ENCODE measurements at places on chromosomes 4 and X.

GRCh38 chr4:85029453-85029852 is 63.0 kb upstream of the WDFY3 start:
- DNase-seq: no peak

GRCh38 chr4:7864685-7865084 is 75.0 kb downstream of the AFAP1 start:
- DNase-seq: no peak

GRCh38 chr4:86895692-86896488 is 3.7 kb upstream of the C4orf36 start:
- DNase-seq: peak; percentile 63

DNA sequence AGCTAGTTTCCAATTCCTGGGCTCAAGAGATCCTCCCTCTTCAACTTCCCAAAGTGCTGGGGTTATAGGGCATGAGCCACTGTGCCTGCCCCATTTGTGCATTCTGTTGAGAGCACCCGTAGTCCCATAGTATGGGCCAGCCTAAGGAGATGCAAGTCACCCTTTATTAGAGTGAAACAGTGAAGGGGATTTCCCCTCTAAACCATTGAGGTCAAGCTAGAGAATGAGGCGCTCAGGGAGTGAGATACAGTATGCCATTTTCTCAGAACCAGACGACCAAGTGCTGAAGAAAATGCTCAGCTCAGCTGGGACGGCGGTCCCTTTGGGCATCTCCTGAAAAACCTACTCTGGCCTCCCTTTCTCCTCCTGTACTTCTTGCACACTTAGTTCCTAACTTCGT is 18.7 kb downstream of the RNF4 start:
- DNase-seq: no peak

DNA sequence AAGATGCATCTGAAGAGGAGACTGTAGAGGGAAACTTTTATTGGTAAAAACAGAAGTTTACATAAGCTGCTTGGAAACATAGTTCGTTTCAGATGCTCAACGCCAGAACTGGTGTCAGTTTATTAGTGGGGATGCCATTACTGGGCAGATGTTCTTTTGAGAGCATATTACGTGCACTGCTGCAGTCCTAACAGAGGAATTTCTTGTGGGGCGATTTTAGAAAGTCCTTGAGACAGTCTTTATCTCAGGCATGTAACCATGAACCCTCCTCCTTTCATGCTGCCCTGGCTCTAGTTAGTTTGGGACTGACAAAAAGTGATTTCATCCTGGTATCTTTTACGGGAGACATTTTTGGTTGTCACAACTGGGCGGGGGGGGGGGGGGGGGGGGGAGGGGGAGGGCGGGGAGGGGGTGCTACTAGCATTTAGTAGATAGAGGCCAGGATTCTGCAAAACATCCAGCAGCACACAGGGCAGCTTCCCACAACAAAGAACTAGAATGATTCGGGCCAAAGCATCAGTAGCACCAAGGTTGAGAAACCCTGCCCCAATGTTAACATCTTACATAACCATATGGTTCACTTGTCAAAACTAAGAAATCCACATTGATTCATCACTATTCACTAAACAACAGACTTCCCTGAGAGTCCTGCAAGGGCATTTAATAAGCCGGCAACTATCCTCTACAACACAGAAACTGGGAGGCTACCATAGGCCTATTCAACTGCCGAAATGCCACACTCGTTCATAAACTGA is 118.6 kb upstream of the FTHL17 start:
- DNase-seq: no peak

GRCh38 chrX:40058719-40059118 is 39.0 kb downstream of the BCOR start:
- DNase-seq: no peak

DNA sequence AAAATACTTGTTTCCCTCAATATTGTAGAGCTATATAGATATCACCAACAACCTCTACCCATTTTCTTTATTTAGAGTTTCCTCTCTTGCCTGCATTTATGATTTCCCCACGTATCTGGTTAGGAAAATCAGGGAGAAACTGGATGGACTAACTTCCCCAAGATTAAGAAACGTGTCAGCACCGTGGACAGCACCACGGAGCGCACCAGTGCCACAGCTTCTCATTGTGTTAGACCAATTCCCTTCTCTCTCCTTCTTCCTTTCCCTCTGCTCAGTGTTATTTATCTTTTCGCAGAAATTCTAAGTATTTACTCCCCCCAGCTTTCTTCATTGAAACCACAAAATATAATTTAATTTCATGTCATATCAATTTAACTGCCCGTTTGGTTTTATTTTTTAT is 568.6 kb upstream of the BOD1L1 start:
- DNase-seq: peak; percentile 67

- no peak for DNase-seq
These were observed 204.1 kb downstream of the MAPK10 start for GRCh38 chr4:86155766-86156165.

GRCh38 chrX:125219852-125220251 is 99.8 kb upstream of the TEX13C start:
- no peak for DNase-seq

DNA sequence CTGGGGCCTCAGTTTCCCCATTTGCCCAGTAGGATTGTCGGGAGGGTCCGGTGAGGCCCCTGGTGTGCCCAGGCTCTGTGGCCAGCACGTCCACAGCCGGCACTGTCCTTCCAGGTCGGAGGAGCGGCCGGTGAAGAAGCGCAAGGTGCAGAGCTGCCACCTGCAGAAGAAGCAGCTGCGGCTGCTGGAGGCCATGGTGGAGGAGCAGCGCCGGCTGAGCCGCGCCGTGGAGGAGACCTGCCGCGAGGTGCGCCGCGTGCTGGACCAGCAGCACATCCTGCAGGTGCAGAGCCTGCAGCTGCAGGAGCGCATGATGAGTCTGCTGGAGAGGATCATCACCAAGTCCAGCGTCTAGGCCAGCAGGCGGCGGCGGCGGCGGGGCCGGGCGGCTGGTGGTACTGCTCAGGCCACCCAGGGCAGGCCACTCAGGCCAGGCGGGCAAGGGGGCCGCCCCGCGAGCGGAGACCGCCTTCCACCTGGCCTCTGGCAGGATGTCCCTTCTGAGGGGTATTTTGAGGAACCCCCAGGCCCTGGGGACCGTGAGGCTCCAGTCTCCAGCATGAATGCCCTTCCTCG is 6.7 kb downstream of the MSANTD1 start:
- DNase-seq: no peak

DNA sequence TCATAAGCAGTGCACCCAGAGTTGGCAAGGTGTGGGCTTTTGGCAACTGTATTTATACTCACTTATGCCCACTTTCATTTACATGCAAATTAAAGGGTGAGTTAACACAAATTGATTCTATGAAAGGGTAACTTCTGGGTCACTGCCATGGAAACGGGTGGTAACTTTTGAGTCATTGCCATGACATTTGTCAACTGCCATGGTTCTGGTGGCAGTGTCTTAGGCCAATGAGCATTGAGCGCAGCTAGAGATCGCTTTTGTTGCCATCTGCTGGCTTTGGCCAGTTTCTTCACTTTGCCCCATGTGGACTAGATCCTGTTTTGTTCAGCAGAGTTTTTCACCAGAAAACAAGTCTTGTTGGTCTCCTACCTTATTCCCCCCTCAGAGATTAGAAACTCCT is 170.8 kb upstream of the NUDT6 start:
- DNase-seq: no peak

- no peak for DNase-seq
These were observed 38.9 kb upstream of the CFAP47 start for GRCh38 chrX:35880601-35881000.

- no peak for DNase-seq
These were observed 263.4 kb upstream of the NDST4 start for GRCh38 chr4:115376866-115377265.

DNA sequence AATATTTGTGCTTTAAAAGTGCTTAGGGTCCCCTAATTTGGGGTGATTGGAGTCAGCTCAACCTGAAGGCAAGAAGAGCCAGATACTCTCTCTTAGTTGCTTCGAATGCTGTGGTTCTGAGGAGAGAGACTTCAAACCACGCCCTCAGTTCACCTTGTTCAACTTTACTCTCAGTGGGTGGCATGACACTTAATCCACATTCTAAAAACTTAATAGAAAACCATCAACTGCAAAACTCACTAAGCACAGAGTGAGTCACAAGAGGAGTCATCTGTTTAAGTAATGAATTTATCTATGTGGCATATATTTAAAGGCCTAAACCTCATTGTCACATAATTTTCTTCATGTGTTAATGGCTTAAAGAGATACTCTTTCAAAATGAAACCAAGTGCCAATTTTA is 99.5 kb upstream of the SLC4A4 start:
- DNase-seq: no peak

DNA sequence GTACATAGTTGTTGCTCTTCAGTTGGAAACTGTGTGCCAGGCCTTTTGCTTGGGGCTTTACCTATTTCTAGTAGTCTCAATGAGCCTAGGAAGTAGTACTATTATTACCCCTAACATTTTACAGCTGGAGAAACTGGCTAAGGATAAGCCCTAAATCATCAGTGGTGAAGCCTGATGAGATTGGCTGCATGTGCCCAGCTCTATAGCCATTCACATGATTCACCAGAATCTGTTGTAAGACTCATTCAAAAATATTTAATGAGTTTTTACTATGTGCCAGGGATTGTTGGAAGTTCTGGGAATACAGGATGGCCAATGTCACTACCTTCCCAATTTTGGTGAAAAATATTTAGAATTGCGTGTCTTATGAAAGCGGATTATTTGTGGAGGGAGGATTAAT is 2.8 kb downstream of the KIT start:
- DNase-seq: no peak

DNA sequence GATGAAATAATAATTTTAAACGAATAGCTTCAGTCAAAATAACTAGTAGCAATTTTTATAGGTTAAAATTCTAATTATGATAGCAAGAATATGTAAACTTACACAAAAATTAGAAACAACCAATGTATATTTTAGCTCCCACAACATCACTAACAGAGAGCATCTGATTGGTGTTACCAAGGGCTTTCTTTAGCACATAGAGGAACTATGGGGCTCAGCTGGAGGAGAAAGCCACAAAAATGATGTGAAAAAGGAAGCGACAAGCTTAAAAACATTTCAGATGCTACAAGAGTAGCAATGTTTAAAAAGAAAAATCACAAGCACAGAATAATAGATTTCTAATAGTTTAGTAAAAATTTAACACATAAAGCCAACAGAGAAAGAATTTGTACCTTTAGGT is 56.3 kb downstream of the ATP8A1 start:
- DNase-seq: no peak

DNA sequence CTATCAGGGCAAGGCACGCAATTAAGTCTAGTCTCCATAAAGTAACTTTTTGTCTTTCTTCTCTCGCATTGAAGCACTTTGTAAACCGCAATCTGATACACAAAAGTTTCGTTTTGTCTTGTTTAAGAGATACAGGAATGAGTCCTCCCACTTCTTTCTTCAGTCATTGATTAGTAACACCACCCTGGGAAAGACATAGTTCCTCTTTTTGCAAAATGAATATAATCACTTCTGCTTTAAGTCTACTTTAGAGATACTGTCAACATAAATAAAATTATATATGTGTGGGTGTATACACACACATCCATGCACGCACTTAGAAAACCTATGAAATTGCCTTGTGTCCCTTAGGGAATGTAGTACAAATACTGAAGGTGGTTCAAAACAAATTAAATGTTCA is 11.7 kb downstream of the COQ2 start:
- peak; percentile 38 for DNase-seq

- peak; percentile 87 for DNase-seq
These were observed 18.0 kb upstream of the CYP2U1 start for GRCh38 chr4:107913283-107913899.

- no peak for DNase-seq
These were observed 35.9 kb downstream of the MAGEA1 start for GRCh38 chrX:153214934-153215333.

GRCh38 chr4:87811977-87812376 is 12.6 kb downstream of the IBSP start:
- DNase-seq: no peak

- no peak for DNase-seq
These were observed 188.0 kb upstream of the PGRMC2 start for GRCh38 chr4:128475597-128475996.

DNA sequence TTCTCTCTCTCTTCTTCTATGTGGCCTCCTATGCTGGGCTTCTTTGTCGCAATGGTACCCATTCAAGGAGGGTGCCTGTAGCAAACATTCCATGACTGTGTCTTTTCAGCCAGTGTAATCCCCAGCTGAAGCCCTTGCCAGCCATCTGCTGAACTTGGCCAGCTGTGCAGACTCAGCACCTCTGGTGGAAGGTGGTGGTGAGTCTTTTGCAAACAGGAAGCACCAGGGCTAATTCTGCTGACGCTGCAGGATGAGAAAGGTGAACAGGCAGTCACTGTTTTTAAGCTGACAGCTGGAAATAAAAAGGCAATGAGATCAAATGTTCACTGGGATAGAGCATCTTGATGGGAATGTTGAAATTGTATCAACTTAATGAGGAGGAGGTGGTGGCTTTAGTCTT is 298.7 kb upstream of the CLNK start:
- DNase-seq: no peak

GRCh38 chrX:48737213-48737938 is 24.2 kb upstream of the GLOD5 start:
- peak; percentile 95 for DNase-seq

DNA sequence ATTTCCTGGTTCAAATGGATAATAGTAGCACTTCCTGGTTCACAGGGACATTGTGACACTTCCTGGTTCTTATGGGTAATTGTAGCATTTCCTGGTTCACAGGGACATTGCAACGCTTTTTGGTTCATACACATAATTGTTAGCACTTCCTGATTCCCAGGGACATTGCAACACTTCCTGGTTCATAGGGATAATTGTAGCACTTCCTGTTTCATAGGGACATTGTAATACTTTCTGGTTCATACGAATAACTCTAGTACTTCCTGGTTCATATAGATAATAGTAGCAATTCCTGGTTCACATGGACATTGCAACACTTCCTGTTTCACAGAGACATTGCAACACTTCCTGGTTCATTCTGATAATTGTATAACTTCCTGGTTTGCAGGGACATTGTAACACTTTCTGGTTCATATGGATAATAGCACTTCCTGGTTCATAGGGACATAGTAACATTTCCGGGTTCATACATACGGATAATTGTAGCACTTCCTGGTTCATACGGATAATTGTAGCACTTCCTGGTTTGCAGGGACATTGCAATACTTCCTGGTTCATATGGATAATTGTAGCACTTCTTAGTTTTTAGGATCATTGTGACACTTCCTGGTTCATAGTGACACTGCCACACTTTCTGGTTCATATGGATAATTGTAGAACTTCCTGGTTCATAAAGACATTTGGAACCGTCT is 61.6 kb upstream of the CD99 start:
- DNase-seq: peak; percentile 60

GRCh38 chr4:158788516-158788915 is 19.7 kb downstream of the FNIP2 start:
- DNase-seq: peak; percentile 54

DNA sequence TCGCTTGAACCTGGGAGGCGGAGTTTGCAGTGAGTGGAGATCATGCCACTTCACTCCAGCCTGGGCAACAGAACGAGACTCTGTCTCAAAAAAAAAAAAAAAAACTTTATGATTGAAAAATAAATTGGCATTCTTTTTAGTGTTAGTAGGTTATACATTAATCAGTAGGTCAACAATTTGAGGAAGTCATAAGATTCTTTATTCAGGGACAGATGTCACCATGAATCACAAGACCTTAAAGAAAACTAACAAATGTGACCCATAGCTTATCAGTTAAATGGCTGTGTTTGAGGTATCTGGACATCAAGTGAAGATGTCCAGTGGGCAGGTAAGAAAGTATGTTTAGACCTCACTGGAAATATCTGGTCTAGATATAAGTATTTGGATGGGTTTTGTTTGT is 9.3 kb upstream of the PRMT9 start:
- no peak for DNase-seq

GRCh38 chr4:140739971-140740370 is 16.2 kb downstream of the TBC1D9 start:
- no peak for DNase-seq

All from inflammatory macrophage (primary cell).